NCI-H524 treated with DMSO at 0.1 percent for 48 hours (cell line): ENCODE measurements at places on chromosomes 4 and X.
A peak's percentile ranks its signal among the peaks of the same experiment; 100 is the strongest.

DNA sequence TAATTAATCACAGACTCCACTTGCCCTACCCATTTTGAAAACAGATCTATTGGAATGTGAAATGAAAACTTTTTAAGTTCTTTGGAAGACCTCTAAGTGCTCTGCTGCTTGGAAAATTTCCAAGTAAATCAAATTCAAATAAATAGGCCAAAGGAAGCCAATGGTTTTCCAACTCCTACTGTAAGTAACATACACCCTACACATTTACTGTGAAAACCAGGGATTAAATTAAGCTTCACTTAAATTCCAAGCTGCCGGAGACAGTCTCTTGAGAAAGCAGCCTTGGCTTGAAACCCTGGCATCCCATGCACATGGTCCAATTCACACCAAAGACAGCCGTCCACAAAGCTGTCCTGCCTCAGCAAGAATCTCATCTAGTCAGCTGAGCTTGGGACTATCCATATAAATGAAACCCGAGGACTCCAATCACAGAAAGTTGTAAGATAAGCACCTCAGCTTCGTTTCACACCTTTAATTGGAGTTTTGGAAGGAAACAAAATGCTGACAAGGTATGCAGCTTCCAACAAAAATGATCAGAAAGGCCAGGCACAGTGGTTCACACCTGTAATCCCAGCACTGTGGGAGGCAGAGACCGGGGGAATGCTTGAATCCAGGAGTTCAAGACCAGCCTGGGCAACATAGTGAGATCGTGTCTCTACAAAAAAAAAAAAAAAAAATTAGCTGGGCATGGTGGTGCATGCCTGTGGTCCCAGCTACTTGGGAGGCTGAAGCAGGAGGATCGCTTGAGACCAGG lies 88.6 kb downstream of the APBB2 start:
- no peak for DNase-seq

DNA sequence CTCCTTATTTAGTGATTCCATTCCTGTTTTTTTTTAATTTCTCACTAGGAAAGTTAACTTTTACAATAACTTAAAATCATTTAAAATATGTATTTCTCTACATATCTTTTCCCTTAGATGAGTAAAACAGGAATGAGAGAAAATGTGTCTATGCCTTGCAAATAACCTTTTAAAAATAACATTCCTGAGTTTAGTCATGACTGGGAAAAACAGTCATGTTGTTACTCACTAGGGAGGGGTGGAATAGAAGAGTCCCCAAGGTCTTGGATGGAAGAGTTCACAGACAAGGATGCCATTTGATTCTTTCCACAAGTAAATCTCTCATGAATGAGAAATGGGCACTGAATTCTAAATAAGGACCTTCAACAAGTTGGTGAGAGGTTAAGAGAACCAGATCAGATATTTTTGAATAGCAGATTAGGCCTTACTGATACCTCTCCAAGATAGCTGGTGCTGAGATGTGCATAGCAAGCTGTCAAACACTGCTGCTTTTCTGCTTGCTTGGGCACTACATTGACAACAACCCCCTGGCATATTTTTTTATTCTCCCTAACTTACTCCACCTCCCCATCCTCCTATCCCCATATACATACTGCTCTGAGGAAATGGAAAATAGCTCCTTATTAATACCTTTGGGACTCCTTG lies 25.1 kb downstream of the UGDH start:
- no peak for DNase-seq

DNA sequence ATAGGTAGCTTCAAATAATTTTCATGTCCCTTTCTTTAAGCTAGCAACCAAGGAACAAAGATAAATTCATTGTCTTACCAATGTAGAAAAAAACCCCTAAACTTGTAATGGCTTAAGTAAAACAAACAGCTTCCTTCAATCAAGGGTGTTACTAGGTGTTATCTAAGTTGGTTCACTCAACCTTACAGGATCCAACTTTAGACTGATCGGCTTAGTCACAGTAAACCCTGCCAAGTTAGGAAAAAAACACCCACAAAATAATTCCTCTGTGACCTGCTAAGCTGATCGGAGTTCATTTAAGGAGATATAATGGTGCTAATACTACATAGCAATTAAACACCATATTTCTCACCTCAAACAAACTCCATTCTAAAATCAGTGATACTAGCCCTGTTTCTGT lies 10.1 kb downstream of the AIFM1 start:
- no peak for DNase-seq

DNA sequence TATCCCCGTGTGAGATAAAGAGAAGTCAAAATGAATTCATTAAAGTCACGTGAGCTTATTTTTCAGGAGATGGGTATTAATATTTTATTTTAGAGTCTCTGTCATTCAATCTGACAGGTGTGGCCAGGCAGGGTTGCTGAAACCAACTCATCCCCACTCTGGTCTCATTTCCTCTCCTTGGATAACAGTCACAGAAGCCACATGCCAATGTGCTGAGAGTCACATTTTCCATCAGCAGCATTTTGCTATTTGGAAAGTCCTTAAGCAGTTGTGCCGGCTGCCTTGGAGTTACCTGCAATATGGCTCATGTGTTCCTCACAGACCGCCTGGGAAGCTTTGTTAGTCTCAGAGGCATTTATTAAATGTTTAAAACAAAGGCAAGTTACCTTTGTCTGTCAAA lies 302.3 kb downstream of the DCHS2 start:
- no peak for DNase-seq

- no peak for DNase-seq
These were observed 206.3 kb downstream of the ARHGAP24 start for GRCh38 chr4:85681221-85681657.

GRCh38 chrX:283115-283845 lies 2.1 kb downstream of the PLCXD1 start:
- no peak for DNase-seq

GRCh38 chr4:168118116-168118655 lies 25.8 kb downstream of the ANXA10 start:
- no peak for DNase-seq

- DNase-seq: no peak
These were observed 92.7 kb upstream of the AFAP1 start for GRCh38 chr4:8032381-8032780.

- no peak for DNase-seq
These were observed 17.6 kb downstream of the NKX3-2 start for GRCh38 chr4:13526658-13527057.

- no peak for DNase-seq
These were observed 1041.6 kb upstream of the PRKX start for GRCh38 chrX:4754878-4755604.

GRCh38 chrX:37578045-37578444 lies 6.6 kb downstream of the LANCL3 start:
- no peak for DNase-seq

DNA sequence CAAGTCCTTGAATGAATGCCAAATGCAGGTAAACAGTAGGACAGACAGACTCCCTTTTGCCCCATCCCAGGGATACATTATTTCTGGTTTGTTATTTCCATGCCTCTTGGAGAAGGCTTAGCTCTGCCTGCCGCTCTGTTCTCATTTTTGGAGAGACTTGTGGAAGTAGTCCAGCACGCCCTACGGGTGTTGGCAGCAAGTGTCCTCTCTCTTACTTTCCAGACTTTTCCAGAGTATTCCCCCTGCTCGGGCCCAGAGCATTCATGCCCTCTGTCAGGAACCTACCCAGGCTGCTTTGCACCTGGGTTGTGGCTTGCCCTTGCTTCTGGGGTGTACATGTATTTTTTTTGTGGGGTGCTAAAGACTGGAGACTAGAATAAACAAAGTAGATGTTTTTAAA lies 15.3 kb downstream of the SLC34A2 start:
- no peak for DNase-seq

DNA sequence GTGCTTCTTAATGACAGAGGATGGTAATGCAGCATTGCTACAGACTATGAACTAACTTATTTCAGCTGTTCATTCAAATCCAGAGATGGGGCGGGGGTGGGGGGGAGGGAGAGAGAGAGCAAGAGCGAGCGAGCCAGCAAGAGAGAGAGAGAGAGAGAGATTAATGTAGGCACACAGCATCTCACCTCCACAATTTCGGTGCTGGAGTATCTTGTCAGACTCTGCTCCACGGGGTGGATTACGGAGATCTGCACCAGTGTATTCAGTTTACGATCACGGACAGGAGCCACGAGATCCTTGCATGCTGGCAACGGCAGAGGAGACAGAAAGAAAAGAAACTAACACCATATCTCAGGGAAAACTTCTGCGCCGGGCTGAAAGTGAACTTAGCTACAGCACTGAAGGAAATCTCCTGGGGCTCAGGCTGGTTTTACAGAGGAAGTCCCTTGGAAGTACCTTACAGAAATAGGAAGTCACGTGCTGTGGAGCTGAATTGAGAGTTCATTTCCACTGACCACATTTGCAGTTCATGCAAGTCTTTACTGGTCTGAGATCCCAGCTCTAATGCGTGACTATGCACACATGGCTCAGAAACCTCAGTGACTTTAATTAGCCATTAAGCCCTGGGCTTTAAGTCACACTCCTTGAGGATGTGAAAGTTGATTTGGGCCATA lies 440.9 kb downstream of the INPP4B start:
- DNase-seq: no peak

DNA sequence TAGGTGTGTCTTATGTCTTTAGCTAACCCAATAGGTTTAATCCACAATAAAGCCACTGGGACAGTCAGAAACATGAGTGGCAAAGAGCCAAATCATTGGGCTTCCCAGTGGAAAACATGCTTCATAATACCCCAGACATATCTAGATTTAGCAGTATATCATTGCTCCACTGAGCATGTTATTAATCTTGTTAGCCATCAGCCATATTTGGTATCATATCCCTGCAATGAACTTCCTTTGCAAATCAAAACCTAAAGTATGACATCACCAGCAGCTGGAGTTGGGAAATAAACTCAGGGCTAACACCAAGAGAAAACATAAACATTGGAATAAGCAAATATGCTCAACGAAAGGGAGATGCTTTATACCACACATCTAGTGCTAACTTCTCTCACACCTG lies 280.8 kb upstream of the NOCT start:
- no peak for DNase-seq

GRCh38 chr4:190017357-190018200 lies 9.5 kb downstream of the FRG2 start:
- no peak for DNase-seq

- DNase-seq: no peak
These were observed 71.3 kb upstream of the LHFPL1 start for GRCh38 chrX:112751076-112751475.

- DNase-seq: no peak
These were observed 32.1 kb upstream of the HDAC8 start for GRCh38 chrX:72604705-72605104.

DNA sequence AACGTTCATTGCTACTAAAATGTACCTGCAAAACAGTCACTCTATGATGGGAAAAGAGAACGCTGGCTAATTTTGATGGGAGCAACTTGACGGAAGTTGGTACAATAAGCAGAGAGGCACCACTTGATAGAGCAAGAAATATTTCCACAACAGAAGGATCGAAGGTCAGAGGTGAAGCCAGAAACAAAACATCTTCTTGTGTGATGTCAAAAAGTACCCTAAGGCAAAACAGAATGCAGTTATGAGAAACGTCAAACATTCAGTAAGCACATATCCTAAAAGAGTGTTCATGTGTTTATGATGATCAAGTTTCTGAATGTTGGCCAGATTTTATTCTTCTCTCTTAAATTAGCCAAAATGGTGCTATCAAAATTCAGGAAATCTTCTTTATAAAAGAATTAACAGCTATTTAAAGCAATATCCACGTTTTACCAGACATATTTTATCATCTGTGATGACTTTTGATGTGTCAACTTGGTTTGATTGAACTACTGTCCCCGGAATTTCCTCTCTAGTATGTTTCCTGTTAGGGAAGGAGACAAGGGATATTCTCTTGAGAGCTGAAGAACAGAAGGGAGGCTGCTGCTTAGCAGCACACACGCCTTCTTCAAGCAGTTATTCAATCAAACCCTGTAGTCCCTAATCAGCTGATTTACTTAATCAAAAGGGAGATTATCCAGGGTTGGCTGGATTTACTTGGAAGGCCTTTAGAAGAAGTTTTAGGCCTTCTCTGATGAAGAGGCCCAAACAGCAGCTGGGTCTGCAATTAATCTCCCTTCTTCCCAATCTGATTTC lies 15.7 kb downstream of the AASDH start:
- DNase-seq: peak; percentile 49

DNA sequence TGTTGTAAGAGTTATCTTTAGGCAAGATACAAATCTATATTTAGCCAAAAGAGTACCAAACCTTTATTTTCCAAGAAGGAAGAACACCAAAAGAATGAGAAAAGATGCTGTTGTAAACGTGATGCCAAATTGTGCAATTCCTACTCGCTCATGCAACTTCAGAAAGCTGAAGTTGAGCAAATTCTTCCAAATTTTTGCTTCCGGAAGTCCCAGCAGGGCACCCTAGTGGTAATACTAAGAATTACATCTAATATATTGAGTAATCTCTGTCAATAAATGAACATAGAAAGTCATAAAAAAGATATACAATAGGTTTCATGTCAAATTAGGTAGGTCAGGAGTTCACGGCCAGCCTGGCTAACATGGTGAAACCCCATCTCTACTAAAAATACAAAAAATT lies 36.0 kb upstream of the SMARCAD1 start:
- DNase-seq: no peak

DNA sequence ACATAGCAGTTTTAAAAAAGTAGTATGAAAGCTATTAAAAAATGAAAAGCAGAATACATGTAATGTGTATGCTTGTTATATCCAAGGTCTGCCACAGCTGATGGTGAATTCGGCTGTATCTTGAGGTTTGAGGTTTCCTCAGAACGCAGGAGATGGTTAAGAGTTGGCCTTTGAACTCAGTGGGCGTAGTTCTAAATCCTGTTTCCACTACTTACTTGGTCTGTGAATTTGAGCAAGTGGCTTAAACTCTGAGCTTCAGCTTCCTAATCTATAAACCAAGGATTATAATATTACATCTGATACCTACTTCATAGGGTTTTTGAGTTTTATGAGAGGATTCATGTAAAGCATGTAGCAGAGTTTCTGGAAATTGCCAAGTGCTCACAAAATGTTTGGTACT lies 125.2 kb downstream of the STIM2 start:
- DNase-seq: peak; percentile 33

GRCh38 chr4:20391198-20391597 lies 139.5 kb downstream of the SLIT2 start:
- no peak for DNase-seq

- DNase-seq: no peak
These were observed 519.2 kb downstream of the ARAP2 start for GRCh38 chr4:35725131-35725530.

- DNase-seq: no peak
These were observed 4.4 kb upstream of the FBXW7 start for GRCh38 chr4:152540293-152540674.

GRCh38 chr4:70138751-70139150 lies 15.3 kb upstream of the PRR27 start:
- no peak for DNase-seq

- DNase-seq: no peak
These were observed 3.9 kb downstream of the BST1 start for GRCh38 chr4:15706646-15707362.

- no peak for DNase-seq
These were observed 38.7 kb upstream of the PDK3 start for GRCh38 chrX:24426340-24426913.
